Nephron progenitor cell (in vitro differentiated cells): ENCODE measurements at places on chromosomes 16 and 17.

- H3K4me3 ChIP-seq = no peak overlapping the region
- DNase-seq = no peak
- peaks cover 16% of the 10 kb centered on the region for H3K27me3 ChIP-seq
- no peak overlapping the region for H3K27ac ChIP-seq
- H3K36me3 ChIP-seq = no peaks in the 10 kb centered on the region
- H3K4me1 ChIP-seq = peaks cover 37% of the 10 kb centered on the region
Measured at GRCh38 chr16:17475104-17475503, 4.3 kb upstream of the XYLT1 start.

- peaks cover 69% of the 10 kb centered on the region for H3K4me1 ChIP-seq
- no peaks in the 10 kb centered on the region for H3K36me3 ChIP-seq
Measured at GRCh38 chr17:83179374-83179773, 100.0 kb downstream of the METRNL start.

GRCh38 chr16:17509194-17509593 is 38.4 kb upstream of the XYLT1 start:
- H3K27ac ChIP-seq = no peak overlapping the region
- no peak overlapping the region for H3K4me3 ChIP-seq
- H3K4me1 ChIP-seq = no peaks in the 10 kb centered on the region
- H3K27me3 ChIP-seq = peaks cover 13% of the 10 kb centered on the region

GRCh38 chr17:55598495-55598894 is 87.2 kb upstream of the SMIM36 start:
- H3K36me3 ChIP-seq = peaks cover 18% of the 10 kb centered on the region
- H3K4me3 ChIP-seq = no peak overlapping the region
- no peak for DNase-seq
- H3K27me3 ChIP-seq = no peaks in the 10 kb centered on the region
- no peaks in the 10 kb centered on the region for H3K4me1 ChIP-seq

DNA sequence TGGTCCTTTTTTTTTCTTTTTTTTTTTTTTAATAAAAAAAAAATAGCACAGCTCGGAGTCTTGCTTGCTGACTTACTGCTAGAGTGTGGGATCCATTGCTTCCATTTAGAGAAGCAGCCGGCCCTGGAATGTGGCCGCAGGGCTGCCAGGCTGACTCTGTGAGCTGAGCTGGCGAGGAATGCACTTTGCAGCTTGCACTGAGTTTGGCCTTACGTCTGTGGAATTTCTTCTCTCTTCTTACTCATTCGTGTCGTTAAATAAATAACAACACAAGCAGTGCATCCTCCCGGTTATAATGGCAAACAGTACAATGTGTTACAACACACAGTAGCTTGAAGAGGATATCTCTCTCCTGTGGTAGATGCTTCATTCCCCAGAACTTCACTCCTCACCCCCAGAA is 69.2 kb downstream of the PRKCB start:
- H3K27ac ChIP-seq = no peak overlapping the region
- H3K36me3 ChIP-seq = no peaks in the 10 kb centered on the region
- no peak overlapping the region for H3K4me3 ChIP-seq
- peaks cover 27% of the 10 kb centered on the region for H3K27me3 ChIP-seq
- peak; percentile 41 for DNase-seq
- H3K4me1 ChIP-seq = no peaks in the 10 kb centered on the region

DNA sequence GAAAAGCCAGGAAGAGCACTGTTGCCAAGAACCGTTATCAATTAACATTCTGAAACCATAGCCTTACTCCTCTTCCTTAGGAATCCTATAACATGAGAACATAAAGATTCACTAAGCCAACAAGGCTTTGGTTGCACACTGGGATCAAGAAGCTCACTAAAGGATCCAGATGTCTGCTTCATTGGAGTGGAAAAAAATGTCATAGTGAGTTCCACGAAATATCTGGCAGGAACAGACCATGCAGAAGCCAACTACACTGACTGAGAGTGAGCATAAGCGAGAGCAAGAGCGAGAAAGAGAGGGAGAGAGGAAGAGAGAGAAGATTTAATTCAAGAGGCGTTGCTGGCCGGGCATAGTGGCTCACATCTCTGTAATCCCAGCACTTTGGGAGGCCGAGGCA is 13.4 kb upstream of the MEIOC start:
- no peak for DNase-seq
- H3K27ac ChIP-seq = no peak overlapping the region
- no peak overlapping the region for H3K4me3 ChIP-seq
- peaks cover 3% of the 10 kb centered on the region for H3K4me1 ChIP-seq
- H3K36me3 ChIP-seq = no peaks in the 10 kb centered on the region
- H3K27me3 ChIP-seq = peaks cover 19% of the 10 kb centered on the region

- H3K27me3 ChIP-seq = peaks cover 33% of the 10 kb centered on the region
- no peak overlapping the region for H3K4me3 ChIP-seq
- no peak for DNase-seq
- peaks cover 38% of the 10 kb centered on the region for H3K4me1 ChIP-seq
- H3K27ac ChIP-seq = peak overlapping the region; percentile 41
- H3K36me3 ChIP-seq = peaks cover 31% of the 10 kb centered on the region
Measured at GRCh38 chr16:86661706-86662105, 83.4 kb downstream of the FOXL1 start.

- H3K27ac ChIP-seq = peak overlapping the region; percentile 14
- H3K27me3 ChIP-seq = no peaks in the 10 kb centered on the region
- H3K4me1 ChIP-seq = peaks cover 34% of the 10 kb centered on the region
- no peak overlapping the region for H3K4me3 ChIP-seq
Measured at GRCh38 chr17:14201021-14201987, 35.4 kb downstream of the CDRT15 start.

DNA sequence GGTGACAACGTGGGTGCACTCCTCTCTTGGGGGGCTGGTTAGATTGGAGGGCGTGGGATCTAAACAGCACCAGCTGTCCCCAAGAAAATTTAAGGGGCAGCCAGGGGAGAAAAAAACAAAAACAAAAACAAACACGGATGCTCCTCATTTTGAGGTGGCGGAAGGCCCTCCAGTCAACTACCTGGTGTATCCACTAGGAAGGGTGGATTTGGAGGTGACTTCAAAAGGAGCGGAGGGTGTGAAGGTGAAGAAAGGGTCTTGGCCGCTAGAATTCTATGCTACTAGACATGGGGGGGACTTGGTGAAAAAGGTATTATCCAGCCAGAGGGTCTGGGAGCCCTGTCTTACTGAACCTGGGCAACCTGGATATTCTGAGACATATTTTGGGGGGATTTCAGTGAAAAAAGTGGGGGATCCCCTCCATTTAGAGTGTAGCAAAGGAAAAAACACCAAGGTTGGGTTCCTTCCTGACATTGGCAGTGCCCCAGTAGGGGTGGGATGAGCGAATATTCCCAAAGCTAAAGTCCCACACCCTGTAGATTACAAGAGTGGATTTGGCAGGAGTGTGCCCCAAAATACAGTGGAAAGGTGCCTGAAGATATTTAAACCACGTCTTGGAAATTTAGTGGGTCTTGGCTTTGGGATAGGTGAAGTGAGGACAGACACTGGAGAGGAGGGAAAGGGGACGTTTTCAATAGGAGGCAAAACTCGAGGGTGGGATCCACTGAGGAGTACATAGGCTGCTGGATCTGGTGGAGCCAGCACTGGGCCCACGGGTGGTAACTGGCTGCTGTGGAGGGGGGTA is 454 bp upstream of the FGF11 start:
- H3K36me3 ChIP-seq = no peaks in the 10 kb centered on the region
- peaks cover 58% of the 10 kb centered on the region for H3K4me1 ChIP-seq
- peaks cover 67% of the 10 kb centered on the region for H3K27me3 ChIP-seq
- peak overlapping the region; percentile 82 for H3K4me3 ChIP-seq

DNA sequence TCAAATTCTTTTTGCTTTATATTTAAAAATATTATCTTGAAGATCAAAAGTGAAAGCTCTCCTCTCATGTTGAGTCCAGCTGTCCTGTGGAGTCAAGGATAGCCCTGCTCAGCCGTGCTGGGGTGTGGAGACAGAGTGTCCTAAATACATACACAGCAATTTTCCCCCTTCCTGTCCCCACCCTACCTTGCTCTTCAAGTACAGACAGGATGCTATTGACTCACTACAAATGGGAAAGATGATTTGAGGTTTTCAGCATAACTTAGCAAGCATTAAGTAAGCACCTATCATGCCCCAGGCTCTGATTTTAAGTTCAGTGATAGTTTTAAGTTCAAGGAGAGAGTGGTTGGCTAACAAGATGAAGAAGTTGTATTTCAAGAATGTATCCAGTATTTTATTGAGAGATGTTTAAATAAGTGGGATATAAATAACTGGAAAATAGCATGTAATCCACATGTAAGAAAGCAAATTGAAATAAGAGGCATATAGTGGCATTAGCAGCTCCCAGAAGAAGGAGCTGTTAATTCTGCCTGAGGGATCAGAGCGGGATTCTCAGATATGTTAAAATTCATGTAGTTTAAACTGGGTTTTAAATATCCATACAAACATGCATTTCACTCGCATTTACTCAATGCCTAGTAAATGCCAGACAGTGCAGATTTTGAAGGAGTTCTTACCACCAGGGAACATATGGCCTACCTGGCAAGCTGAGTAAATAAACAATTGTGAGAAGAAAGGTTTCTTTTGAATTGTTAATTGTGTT is 183.5 kb upstream of the ANKFN1 start:
- no peak overlapping the region for H3K27ac ChIP-seq
- no peaks in the 10 kb centered on the region for H3K4me1 ChIP-seq
- no peaks in the 10 kb centered on the region for H3K36me3 ChIP-seq
- no peak for DNase-seq
- no peaks in the 10 kb centered on the region for H3K27me3 ChIP-seq
- no peak overlapping the region for H3K4me3 ChIP-seq

GRCh38 chr17:40463122-40463550 is 19.9 kb downstream of the IGFBP4 start:
- peaks cover 69% of the 10 kb centered on the region for H3K4me1 ChIP-seq
- DNase-seq = peak; percentile 47
- peak overlapping the region; percentile 91 for H3K27ac ChIP-seq
- H3K36me3 ChIP-seq = peaks cover 5% of the 10 kb centered on the region
- peaks cover 9% of the 10 kb centered on the region for H3K27me3 ChIP-seq

DNA sequence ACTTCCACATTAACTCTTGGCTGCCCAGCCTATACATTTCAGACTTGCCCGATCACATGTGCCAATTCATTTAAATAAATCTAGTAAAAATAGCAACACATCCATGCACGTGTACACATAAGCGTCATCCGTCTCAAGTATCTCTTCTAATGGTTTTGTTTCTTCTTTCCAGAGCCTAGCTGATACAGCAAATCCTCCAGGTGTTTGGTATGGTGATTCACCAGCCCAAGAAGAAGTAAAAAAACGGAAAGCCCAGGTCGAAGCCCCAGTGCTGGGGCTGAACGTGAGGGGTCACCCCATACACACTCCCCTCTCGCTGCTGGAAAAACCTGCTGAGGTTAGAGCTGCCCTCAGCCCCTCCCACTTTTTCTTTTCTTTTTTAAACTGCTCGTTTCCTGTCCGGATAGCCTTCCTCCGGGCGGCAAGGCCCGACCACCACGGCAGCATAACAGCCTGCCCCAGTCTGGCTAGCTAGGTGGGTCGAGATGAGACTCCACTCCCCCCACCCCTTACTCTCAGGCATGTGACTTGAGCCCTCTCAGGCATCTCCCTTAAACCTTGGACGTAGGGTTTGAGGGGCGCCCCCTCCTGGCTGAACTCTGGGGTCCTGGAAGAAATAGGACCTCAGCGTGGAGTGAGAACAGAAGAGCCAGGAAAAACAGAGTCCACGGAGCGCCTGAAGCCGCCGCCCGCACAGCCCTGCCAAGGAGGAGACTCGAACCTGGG is 13.9 kb upstream of the OR1F1 start:
- DNase-seq = peak; percentile 74
- H3K4me1 ChIP-seq = peaks cover 27% of the 10 kb centered on the region
- no peaks in the 10 kb centered on the region for H3K36me3 ChIP-seq
- no peak overlapping the region for H3K27ac ChIP-seq
- peak overlapping the region; percentile 76 for H3K4me3 ChIP-seq

DNA sequence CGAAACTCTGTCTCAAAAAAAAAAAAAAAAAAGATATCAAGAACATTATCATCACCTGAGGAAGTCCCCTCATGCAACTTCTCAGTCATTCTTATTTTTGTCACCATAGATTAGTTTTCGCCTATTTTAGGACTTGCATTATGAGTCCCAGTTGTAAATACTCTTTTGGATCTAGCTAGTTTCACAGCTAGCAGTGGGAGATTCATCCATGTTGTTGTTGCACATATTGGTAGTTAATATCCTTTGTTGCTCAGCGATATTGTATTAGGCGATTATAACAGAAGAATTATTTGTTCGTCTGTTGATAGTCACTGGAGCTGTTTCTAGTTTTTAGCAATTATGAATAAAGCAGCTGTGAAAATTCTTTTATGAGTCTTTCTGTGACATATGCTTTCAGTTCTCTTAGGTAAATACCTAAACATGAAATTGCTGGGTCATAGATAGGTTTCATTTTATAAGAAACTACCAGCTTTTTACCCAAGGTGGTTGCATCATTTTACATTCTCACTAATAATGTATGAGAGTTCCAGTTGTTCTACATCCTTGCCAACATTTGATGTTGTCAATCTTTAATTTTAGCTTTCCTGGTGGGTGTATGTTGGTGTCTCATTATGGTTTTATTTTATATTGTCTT is 40.7 kb upstream of the MAP3K14 start:
- no peak for DNase-seq
- no peaks in the 10 kb centered on the region for H3K4me1 ChIP-seq
- no peak overlapping the region for H3K27ac ChIP-seq
- no peak overlapping the region for H3K4me3 ChIP-seq

DNA sequence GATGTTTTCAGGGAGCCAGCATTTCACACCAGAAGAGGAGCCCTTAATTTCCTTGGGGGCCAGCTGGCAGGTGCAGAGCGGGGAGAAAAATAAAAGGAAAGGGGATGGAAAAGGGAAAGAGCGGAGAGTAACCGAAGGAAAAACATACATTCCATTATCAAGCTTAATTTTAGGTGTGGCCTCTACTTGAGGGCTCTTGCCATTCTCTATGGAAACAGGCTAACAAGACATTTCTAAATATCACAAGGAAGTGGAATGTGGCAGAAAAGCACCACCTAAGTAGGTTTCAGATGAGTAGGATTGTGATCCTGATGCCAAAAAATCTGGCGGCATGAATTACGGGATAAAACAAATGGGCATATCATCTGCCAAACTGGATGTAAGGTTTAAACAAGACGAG is 970 bp upstream of the DYNC1LI2 start:
- peak overlapping the region; percentile 94 for H3K4me3 ChIP-seq
- no peak for DNase-seq
- peaks cover 33% of the 10 kb centered on the region for H3K36me3 ChIP-seq

DNA sequence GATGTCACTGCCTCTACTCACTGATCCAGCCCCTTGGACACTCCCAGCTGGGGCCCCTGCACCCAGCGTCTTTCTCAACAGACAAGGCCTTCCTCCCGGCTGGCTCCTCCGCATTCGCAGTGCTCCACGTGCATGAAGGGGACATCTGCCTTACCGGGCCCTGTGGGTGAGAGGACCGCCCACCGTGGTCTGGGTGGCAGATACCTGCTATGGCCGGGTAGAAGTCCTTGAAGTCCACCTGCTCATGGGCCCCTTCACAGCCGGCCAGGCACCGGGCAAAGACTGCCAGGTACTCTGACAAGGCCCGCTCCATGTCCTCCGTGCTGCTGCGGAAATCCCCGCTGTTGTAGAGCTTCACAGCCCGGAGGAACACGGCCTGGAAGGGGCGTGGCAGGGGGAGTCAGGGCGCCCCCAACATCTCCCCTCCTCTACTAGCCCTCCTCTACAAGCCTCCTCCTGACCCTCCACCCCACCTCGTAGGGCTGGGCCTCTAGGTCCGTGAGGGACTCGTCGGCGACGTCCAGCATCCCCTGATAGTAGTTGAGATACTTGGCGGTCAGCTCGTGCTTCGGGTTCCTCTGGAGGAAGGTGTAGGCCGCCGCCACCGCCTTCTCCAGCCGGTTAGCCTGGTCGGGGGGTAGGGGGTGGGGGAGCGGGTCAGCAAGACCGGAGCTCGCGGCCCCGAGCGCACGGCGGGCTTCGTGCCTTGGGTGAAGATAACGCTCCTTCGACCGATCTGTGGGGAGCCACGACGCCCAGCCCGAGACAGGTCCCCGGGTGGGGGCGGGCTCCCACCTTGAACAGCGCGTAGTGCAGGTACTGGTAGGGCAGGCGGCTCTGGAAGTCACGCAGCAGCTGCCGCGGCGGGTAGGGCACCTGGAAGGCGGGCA is 845 bp downstream of the P3H4 start:
- H3K4me3 ChIP-seq = peak overlapping the region; percentile 84
- DNase-seq = peak; percentile 55
- peaks cover 42% of the 10 kb centered on the region for H3K36me3 ChIP-seq
- peaks cover 45% of the 10 kb centered on the region for H3K4me1 ChIP-seq
